ENCODE measurements at places on chromosomes 16 and 17.

GRCh38 chr16:11681976-11682654, 13.9 kb downstream of the SNN start:
- DNase-seq = no peak

DNA sequence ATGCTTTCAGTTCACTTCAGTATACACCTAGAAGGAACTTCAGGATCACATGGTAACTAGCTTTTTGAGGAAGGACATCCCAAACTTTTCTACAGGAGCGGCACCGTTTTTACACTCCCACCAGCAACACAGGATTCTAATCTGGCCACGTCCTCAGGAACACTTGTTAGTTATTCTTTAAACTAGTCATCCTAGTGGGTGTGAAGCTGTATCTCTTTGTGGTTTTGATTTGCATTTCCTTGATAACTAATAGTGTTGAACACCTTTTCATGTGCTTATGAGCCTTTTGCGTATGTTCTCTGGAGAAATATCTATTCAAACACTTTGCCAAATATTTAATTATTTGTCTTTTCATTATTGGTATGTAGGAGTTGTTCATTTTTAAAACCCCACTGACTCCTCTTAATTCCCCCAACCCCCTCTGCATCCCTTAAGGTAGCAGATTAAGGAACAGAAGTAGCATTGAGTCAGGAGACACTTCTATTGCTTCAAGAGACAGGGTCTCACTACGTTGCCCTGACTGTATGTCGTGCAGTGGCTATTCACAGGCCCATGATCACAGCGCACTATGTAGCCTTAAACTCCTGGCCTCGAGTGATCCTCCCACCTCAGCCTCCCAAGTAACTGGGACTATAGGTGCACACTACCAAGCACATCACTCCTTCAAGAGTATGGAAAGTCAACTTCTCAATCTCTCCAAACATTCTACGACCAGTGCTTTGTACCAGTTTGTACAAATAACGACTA, 25.4 kb downstream of the YWHAE start:
- DNase-seq = peak; percentile 37

DNA sequence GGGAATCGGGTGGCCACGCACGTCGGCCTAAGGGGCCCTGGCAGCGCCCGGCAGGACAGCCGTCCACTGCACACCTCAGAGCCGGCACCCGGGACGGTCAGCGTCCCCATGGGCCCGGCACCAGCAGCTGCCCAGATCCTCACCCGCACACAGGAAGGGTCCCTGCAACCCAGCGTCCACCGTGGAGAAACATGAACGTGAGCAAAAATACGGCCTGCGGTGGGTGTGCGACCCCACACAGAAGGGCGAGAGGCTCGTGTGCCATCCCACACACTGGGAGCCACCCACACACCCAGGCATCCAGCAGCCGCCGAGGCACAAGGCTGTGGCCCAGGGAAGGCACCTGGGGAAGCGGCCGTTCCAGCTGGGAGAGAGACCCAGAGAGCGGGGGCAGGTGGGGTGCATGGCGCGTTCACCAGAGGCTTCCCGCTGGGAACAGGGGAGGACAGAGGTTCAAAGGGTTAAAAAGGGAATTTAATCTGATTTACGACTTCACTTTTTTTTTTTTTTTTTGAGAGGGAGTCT, 6.4 kb downstream of the PIEZO1 start:
- DNase-seq = no peak

DNA sequence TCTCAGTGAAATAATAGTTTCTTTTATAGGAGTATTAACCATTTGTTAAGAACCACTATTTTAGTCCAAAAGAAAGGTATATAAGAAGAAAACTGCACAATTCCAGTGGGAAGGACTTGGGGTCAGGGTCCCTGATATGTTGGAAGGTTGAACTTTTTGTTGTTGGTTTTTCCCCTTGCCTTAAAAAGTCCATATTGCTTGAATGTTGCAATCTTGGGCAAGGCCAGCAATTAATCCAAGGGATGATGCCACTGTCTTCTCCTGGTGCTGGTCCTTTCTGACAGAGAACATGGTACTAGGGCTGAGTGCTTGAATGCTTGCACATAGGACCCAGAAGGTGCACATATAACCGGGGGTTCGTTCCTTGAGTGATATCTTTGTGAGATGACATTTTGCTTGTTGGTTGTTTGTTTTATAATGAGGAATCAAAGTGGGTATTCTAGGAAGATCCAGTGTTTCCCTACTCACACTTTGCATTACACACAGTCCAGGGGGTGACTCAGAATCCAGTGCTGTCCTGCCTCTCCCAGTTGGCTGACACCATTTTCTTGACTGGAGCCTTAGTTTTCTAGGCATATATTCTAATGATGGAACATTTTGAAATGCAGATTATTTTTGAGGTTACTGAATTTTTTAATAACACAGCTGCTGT, 54.9 kb downstream of the SIAH1 start:
- no peak for DNase-seq

- no peak for DNase-seq
These were observed 32.6 kb downstream of the IGF2BP1 start for GRCh38 chr17:49029801-49030200.

GRCh38 chr17:5536866-5537650, 47.3 kb downstream of the NLRP1 start:
- DNase-seq = no peak

DNA sequence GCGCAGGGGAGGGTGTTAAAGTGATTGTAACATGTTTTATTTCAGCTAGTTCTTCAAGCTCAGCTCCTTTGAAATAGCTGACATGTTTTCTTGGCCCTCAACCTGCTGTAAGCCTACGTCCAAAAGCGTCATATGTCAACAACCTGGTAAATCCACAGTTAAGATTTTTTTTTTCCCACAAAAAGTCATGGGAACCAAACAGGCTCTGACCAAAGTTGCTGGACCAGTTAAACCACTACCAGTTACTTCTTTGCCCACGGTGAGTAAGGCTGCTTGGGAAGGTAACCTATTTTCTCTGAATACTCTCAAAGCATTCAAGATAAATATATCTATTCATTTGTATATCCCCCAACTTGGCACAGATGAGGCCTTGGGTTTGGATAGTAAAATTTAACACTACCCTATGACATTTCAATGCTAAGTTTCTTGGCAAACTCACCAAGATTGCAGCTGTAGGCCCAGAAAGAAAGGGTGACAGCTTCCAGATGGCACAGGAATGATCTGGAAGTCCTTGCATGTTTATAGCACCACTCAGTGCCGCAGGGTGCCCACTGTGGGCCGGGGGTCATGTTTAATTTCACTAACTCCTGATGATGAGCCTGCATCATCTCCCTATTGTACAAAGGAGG, 166.2 kb downstream of the XYLT1 start:
- DNase-seq = no peak

GRCh38 chr16:10076037-10076436, 106.2 kb downstream of the GRIN2A start:
- no peak for DNase-seq

DNA sequence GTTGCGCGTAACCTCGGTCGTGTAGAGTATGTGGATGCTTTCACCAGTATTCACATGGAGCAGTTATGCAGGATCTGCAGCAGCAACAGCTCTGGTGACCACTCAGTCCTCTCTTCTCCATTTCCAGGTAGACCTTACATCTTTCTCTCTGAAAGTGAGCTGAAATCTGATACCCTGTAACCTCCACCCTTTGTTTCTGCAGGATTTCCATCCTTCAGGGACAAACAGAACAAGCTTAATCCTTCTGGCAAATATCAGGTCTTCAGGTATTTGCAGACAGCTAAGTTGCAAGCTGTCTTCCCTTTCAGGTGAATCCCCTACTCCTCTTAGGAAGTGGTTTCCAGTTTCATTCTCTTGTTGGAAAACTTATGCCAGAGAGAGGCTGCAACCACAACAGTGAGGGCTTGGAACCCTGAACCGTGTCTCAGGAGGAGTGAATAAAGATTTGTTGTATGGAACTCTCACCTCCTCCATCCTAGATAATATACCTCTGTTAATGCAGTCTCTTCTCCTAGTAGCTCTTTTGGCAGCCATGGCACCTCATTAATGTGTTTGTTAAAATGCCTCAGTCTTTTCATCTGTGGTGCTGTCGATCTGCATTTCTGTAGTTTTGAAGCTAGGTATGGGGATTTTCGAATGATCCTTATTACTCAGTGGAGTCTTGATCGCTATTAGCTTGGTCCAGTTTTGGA, 172.5 kb downstream of the PRKCA start:
- no peak for DNase-seq

DNA sequence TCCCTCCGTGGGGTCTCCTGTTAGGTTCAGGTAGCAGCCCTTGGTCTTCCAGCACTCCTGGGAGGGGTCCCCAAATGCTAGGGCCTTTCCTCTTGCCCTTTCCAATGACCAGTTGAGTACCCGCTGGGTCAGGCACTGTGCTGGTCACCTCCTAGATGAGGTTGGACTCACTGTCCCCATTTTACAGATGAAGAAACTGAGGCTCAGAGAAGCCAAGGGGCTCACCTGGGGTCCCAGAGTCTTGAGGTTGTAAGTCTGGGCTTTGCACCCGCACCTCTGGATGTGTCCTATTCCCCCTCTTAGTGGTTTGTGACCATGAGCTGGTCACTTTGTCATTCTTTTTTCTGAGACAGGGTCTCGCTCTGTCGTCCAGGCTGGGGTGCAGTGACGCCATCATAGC, 1.4 kb upstream of the CASKIN1 start:
- DNase-seq = no peak

GRCh38 chr16:88389621-88390160, 6.9 kb downstream of the ZNF469 start:
- DNase-seq = no peak

DNA sequence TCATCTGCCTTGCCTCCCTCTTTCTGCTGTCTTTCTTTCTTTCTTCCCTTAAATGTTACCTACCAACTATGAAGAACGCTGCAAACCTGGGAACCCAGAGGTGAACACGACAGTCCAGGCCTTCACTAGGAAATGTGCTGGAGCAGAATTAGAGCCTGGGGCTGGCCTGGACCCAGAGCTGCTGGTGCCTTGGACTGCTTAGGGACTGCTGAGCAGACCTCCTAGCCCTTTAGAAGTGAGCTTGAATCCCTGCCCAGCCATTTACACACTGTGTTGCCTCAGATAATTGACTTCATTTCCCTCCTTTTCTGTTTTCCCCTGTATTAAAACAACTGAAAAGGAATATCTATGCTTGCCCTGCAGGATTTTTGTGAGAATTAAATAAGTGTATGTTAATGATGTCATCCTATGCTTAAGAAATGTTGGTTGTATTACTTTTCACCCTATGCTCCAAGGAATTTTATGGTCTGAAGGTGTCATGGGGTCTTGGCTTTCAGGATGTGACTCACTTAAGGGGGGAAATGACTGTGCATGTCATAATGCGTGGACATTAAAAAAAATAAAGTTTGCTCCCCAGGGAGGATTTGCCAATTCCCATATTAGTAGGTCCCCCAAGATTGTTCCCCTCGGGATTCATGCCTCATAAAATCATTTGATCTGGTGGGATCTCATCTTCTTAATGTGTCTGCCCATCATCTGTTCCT, 11.5 kb downstream of the CDH13 start:
- DNase-seq = no peak

DNA sequence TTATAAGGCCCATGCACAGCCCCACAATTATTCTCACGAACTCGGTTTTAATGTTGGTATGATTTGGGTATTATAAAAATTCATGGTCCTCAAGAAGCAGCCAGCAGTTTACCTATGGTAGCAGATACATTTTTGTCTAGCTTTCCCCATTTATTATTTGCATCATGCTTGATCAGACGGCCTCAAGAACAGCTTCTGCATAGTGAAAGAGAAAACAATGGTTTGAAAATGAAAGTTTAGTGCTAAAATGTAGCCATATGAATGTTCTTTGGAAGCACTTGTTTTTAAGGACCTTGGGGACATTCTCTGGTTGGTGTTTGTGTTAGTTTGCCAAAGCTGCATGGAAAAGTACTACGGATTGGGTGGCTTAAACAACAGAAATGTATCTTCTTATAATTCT, 72.4 kb upstream of the CPHXL start:
- no peak for DNase-seq

DNA sequence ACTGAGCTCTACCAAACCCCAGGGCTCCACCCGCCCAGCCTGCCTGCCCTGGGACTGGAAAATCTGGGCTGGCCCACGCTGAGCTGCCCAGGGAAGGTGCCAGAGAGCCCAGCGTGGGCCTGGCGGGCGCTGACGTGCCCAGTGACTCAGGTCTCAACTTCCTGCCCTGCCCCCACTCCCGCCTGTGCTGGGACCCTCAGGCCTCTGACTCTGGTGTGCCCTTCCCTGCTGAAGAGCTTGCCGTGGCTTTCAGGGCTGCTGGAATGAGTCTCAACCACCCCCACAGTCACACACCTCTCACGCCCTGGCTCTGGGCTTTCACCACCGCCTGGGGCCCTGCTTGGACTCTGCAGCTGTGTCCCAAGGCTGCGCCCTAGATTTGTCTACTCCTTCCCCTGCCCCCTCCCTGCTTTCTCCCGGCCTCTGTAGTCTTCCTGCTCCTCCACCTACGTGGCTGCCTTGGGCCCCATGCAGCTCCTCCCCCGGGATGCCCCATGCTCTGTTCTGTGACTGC, 10.4 kb downstream of the LLGL1 start:
- DNase-seq = no peak

- no peak for DNase-seq
These were observed 381.3 kb upstream of the MAF start for GRCh38 chr16:79981814-79982213.

DNA sequence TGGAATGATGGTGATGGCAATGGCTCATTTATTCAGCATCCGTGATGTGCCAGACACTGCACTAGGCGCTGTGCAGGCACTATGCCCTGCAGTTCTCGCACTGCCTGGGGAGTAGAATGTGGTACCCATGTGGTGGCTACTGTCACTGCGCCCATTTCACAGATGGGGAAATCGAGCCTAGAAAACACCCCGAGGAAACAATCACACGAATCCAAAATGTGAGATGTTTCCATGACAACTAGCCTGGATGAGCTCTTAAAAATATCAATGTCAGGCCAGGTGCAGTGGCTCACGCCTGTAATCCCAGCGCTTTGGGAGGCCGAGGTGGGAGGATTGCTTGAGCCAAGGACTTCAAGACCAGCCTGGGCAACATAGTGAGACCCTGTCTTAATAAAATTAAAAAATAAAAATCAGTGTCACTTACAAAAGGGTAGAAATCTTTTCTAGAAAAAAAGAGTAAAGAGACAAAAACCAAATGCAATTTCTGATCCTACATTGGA, 57.9 kb upstream of the TNRC6A start:
- no peak for DNase-seq

- DNase-seq = no peak
These were observed 7.6 kb upstream of the PHF12 start for GRCh38 chr17:28958820-28959455.

- no peak for DNase-seq
These were observed 63.6 kb upstream of the ERCC4 start for GRCh38 chr16:13856398-13856797.

- DNase-seq = no peak
These were observed 37.3 kb downstream of the PLCG2 start for GRCh38 chr16:81816351-81816750.

- peak; percentile 75 for DNase-seq
These were observed 902 bp downstream of the ARHGAP27 start for GRCh38 chr17:45431531-45432404.

GRCh38 chr17:81354954-81355347, 40.3 kb upstream of the BAHCC1 start:
- no peak for DNase-seq

GRCh38 chr17:61338874-61339478, 60.7 kb upstream of the TBX2 start:
- no peak for DNase-seq

- DNase-seq = no peak
These were observed 3.6 kb downstream of the KAT2A start for GRCh38 chr17:42117397-42118125.
